ENCODE measurements at places on chromosomes 11 and 22.

GRCh38 chr11:99693941-99694492 lies 673.3 kb downstream of the CNTN5 start:
- DNase-seq: peak; percentile 74

GRCh38 chr11:36394056-36394455 lies 98.0 kb downstream of the PRR5L start:
- no peak for DNase-seq

DNA sequence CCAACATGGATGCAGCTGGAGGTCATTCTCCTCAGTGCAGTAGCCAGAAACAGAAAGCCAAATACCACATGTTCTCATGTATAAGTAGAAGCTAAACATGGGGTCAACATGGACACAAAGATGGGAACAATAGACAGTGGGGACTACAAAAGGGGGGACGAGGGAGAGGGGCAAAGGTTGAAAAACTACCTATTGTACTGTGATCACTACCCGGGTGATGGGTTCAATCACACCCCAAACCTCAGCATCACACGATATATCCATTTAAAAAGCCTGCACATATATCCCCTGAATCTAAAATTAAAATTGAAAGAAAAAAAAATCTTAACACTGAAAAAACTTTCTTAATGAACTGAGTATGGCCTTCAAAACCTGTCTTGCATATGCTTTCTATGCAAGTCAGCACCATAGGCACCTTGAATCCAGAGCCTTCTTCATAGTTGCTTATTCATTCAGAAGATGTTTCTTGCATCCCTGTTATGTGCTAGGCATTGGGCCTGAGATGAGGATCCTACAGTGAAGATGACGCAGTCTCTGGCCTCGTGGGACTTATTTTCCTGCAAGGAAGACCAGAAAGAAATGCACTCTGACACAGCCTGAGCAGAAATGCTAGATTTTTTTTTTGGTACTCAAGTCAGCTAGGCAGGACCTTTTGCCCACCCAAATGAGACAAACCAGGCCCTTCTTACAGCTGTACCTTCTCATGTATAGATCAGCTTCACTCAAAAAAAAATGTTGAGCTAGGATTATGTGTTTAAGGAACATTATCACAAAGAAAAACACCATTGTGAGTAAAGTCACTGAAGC lies 21.0 kb downstream of the NNMT start:
- DNase-seq: no peak

DNA sequence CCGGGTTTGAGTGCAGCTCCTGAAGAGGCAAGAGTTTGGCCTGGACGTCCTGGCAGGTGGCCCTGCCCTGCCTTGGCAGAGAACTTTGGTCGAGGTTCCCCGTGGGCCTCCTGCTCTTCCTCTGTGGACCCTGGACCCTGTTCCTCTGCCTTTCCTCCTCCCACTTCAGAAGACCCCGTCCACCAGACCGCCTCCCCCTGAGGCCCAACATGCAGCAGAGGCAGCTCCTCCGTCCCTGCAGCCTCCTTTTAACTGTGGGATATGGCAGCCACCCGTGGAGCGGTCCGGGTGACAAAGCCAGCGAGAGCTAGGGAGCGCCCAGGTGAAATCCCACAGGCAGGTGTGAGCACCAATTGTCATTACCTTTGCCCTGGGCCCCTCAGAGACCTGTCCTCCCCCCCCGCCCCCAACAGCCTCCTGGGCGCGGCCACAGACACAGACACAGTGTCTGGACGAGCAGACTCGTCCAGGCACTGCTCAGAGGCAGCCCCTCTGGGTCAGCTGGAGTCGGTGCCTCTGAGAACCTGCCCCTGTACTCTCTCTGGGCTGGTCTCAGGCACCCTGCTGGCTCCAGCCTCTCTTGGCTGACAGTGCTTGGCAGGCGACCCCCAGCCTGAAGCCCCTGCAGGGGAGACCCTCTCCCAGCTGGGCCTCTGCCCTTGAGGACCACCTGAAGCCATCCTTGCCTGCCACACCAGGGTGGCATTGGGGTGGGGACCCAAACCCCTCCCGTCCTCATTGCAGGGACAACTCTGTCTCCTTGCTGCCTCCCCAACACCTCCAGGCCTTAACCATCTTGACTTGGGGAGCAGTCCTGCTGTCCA lies 4.1 kb upstream of the PTDSS2 start:
- no peak for DNase-seq

DNA sequence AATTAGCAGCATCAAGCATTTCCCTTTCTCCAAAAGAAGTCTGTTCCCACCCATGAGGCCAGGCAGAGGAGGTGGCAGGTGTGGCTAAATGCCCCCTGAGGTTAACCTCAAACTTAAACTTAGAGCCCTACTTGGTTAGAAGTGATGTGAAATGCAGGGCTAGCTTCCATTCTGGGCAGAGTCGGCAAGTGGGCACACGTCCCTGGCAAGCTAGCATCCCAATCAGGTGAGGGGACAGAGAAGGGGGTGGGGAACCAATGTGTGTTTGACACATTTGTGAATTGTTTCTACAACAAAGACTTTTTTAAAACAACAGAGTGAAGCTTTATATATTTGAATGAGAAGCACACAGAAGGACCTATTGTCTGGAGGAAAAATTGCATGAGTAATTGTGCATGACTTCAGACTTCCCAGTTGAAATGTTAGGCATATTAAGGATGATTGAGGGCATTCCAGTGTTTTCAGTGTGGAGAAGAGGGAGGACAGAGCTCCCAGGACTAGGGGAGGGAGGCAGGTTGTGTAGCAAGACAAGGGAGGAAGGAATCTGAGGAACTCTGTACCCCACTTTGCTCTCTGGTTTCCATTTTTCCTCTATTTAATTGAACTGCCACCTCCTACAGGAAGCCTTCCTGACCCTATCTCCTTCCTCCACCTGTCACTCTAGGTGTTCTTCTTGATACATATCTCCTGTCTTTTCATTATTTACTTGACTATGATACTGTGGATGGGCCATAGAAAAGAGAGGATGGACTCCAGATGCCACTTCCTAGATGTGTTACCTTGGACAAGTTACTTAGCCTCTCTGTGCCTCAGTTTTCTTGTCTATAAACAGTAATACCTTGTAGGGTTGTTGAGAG lies 83.3 kb upstream of the PICALM start:
- DNase-seq: no peak

DNA sequence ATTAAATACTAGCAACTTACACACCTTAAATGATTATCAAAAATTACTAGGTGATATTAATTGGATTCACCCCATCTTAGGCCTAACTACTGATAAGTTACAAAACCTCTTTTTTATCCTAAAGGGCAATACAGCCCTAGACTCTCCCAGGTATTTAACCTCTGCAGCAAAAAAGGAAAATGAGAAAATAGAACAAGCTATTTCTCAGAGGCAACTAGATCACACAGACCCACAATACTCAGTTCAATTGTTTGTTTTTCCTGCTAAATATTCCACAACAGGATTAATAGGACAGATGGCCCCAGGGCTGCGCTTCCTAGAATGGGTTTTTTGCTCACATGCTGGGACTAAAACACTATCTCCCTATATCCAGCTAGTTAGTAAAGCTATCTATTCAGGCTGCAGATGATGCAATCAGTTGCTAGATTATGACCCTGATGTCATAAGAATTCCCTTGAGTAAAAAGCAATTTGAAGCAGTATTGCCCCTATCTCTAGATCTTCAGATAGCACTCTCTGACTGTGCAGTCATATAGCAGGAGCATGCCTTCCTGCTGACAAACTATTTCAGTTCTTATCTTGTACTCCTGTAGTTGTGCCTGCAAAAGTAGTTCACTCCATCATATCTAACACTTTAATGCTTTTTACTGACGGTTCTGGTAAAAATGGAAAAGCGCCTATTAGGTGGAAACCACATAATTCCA lies 1595.5 kb upstream of the TENM4 start:
- no peak for DNase-seq
